CD4-positive, alpha-beta T cell treated with Interleukin-15 for 4 hours (primary cell): ENCODE measurements at places on chromosomes 11 and 22.

DNA sequence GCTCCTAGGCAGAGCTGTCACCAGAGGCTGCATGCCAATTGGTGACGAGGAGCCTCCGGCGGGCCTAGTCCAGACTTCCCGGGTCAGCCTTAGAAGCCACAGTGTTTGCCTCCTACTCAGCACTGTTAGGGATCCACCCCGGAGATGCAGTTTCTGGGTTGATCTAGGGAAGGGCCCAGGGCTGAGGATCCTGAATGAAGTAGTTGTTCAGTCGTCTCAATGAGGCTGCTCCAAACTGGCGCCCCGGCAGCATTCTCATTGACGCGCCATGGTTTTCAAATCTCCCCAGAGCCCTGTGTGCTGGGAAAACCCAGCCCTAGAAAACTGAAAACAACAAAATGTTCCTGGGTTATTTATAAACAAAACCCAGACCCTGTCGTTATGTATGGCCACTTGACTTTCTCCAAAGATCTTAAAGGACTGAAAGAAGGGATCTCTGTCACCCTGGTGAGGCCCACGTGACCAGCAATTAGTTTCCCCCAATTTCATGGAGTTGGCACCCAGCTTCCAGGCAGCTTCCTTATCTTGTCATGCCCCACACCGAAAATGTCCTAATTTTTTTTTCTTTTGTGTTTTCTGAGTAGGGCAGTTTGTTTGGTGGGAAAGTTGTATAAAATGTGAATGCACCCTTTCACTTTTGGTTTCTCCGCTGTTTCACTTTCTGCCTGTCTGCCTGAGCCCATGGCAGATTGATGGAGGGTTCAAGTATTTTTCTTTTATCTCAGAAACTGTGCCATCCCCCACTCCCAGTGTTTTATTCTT, 2.0 kb upstream of the EHD1 start:
- no peak for DNase-seq

DNA sequence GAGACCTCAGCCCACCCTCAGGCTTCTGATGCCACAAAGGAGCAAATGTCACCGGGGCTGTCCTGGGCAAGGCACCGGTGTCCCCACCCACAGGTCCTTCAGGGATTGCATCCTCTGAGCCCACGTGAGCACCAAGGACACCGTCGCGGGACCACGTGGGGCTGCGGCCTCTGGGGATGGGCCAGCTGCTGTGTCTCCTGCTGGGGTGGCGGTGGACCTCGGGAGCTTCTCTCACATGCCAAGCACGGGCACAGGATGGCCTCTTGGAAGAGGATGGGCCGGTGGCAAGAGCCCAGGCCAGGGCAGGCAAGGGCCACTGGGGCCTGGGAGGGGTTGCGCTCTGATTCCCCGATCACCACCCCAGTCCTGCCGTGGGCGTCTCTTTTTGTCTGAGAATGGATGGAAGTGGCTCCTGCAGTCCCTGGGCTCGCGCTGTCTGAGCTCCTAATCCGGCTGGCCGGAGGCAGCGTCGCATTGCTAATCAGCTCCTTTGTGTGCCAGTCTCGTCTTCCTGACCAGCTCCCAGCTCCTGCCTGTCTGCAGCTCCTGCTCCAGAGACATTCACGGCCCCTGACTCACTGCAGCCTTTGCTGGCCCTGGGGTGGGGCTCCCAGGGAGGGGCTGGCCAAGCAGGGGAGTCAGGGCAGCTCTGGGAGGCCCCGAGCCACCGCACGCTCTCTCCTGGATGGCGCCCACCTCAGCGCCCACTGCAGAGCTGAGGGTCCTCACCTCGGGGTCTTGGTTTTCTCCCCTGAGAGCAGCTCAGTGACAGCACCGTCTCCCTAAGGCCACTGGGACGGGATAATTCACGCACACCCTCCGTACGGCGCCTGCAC, 146.7 kb downstream of the CTTN start:
- DNase-seq = no peak

DNA sequence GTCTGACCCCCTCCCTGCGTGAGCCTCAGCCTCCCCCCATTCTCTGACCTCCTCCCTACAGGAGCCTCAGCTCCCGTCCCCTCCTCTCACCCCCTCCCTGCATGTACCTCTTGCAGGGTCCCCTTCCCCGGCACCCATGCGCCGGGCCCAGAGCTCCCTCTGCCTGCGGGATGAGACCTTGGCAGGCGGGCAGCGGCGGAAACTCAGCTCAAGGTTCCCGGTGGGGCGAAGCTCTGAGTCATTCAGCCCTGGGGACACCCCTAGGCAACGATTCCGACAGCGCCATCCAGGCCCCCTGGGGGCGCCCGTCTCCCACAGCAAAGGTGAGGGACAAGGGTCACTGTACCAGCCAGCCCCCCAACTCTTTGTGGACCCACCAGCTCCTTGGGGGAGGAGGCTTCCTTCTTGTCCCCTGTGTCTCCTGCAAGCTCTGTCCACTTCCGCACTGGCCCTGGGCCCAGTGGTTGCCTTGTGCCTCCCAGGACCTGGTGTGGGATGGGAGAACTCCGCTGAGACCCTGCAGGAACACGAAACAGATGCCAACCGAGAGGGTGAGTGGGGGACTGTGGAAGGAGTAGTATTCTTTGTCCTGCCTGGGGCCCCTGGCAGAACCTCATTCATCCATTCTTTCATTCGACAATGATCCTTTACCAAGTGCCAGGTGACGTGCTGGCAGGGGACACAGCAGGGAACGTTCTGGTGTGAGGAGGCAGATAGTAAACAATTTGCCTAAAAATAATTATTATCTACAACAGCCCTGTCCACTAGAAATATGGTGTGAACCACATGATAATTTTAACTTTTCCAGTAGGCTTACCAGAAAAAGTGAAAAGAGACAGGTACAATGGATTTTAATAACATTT, 3.7 kb upstream of the RPS6KA4 start:
- DNase-seq = no peak

DNA sequence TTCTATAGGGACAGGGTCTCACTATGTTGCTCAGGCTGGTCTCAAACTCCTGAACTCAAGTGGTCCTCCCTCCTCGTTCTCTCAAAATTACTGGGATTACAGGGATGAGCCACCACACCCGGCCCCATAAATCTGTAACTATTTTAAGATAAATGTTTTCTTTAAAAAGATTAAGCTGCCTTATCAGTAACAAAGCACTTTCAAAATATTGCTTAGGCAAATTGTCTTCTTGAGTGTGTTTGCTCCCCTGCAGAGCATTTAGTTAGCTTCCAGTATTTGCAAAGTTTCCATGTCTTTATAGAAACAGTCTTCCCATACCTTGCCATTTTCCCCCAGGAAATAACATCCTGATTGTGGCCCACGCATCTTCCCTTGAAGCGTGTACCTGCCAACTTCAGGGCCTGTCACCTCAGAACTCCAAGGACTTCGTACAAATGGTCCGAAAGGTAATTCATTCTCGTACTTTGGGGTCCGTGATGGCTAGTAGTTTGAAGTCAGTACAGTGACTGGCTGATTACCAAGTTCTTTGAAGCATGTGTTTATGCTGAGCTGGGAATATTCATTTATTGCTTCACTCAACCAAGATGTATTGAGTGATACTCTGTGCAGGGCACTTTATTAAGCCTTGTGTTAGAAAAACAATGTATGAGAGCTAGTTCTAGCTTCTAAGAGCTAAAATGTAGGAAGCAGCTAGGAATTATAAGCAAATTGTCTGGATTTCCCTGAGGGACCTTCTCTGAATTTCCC, 30.4 kb upstream of the CRTAM start:
- no peak for DNase-seq
